ENCODE measurements at places on chromosomes 13 and 19.

DNA sequence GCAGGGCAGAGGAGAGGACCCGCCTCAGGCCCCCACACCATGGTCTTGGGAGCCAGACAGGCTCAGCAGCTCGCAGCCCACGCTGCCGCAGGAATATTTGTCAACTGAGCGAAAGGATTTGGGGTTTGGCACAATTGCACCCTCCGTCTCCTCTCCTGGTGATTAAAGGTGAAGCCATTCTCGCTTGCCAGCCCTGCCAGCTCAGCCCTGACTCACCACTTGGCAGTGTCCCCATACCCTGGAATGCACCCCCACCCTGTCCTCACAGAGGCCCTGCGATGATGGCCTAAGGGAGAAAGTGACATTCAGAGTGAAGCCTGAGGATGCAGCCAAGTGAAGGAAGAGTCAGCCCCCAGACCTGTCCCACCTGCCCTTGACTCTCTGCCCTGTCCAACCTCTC, 18.8 kb downstream of the CYTH2 start:
- DNase-seq: no peak

DNA sequence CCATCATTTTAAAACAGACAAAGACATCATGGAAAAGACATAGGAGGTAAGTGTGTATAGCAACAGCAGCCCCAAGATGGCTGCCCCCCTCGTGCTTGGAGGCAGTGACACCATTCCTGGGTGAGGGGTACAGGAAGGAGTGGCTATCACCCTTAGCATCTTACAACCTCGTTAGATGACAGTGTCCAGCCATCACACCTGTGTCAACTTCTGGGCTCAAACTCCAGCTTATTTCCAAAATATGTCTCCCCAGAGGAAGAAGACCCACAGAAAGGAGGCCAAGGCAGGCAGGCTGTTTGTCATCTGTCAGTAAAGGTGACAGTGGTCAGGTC, 27.5 kb downstream of the EPS15L1 start:
- no peak for DNase-seq

DNA sequence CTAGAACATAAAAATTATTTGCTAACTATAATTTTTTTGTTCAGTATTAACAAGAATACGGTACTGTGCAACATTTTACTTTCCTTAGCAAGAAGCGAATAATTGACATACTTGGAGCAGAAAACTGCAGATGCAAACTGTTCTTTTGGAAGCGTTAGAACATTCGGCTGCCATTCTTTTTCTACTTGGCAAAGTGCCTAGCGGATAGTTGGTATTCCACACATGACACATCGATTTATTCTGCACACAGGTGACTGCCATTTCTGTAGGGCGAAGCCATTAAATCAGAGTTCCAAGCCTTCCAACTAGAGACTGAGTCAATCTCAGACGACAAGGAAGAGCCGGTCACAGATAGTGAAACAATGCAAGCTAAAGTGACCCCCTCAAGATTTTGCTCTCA, 117.4 kb downstream of the TRPC4 start:
- no peak for DNase-seq

- no peak for DNase-seq
Observed at GRCh38 chr19:47778954-47779351, 450 bp downstream of the SELENOW start.

DNA sequence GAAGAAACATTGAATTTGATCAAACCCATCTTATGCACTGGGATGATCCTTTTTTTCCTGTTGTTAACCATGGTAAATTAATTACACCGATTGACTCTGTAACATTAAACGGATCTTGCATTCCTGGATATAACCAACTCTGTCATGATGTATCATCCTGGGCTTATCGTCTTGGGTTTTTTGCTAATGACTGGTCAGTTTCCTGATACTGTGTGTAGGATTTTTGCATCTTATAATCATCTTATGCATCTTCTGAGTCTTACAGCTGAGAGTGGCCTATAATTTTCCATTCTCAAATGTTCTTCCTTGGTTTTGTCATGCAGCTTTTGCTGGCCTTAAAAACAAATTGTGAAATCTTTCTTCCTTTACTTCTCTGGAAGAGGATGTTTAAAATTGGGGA, 12.8 kb downstream of the DCUN1D2 start:
- no peak for DNase-seq

DNA sequence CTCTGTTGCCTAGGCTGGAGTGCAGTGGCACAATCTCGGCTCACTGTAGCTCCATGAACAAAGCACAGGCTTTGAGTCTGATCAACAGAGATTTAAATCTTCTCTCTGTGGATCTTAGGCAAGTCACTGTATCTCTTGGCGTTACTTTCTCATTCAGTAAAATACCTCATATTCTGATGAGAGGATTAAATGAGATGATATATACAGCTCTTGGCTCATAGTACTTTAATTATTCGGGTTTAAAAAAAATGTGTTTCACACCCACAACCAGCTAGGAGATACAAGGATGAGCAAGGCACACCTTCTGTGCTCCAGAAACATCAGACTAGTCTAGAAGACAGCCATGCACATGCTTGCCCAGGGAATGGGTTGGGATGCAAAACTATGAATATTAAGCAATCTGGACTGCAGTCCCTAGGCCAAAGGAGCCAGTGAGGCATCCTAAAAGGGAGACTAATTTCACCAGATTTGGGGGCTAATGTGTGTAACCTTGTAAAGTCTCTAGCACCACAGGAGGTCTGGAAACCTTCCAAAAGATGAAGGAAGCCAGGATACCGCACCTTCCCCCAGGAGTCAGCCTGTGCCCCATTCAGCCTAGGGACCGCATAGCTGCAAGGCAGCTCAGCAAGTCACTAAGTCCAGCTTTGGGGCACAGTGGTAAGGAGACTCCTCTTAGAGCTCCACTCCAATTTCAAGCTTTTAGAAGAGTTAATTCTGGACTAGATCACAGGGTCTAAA, 2.5 kb downstream of the VPS36 start:
- no peak for DNase-seq

DNA sequence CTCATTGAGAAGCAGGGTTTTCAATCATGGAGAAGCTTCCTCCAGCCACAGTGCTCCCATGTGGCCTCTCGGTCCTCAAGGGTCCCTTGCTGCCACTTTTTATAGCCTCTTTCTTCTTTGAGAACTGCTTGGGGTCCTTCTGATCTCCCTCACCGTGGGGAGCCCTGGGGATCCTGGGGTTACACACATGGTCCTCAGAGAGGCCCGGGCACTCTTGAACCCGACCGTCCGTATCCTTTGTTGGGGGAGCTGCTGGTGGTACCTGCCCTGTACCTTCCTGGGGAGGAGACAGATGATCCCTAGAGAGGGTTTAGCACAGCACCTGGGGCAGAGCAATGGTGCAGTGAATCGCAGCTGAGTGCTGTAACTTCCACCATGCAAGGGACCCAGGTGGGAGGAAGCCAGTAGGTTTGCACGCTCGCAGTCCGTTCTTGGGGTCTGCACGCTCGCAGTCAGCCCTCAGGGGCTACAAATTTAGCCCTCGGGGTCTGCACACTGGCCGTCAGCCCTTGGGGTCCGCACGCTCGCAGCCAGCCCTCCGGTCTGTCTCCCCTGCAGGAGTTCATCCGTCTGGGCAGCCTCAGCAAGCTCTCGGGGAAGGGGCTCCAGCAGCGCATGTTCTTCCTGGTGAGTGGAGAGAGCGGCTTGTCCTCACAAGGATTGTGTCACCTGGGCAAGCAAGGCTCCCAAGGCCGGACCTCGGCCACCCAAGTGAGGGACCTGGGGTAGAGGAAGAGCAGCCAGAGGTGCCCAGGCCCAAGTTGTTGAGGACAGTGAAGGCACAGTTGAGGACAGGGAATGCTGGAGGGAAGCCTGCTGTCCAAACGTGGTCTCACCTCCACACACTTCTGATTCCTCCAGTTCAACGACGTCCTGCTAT, 138.4 kb downstream of the STK24 start:
- DNase-seq: no peak

GRCh38 chr13:28501547-28501946, 6.6 kb upstream of the FLT1 start:
- no peak for DNase-seq

- no peak for DNase-seq
Observed at GRCh38 chr13:78607409-78608251, 4.3 kb upstream of the POU4F1 start.

DNA sequence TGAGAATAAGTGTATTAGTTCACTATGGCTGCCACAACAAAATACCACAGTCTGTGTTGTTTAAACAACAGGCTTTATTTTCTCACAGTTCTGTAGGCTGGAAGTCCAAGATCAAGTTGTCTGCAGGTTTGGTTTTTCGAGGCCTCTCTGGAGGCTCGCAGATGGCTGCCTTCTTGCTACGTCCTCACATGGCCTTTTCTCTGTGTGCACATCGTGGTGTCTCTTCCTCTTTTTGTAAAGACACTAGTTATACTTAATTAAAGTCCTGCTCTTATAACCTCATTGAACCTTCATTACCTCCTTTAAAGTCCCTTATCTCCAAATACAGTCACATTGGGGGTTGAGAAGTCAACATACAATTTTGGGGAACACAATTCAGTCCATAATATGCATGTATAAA, 10.6 kb downstream of the CSNK1A1L start:
- no peak for DNase-seq

DNA sequence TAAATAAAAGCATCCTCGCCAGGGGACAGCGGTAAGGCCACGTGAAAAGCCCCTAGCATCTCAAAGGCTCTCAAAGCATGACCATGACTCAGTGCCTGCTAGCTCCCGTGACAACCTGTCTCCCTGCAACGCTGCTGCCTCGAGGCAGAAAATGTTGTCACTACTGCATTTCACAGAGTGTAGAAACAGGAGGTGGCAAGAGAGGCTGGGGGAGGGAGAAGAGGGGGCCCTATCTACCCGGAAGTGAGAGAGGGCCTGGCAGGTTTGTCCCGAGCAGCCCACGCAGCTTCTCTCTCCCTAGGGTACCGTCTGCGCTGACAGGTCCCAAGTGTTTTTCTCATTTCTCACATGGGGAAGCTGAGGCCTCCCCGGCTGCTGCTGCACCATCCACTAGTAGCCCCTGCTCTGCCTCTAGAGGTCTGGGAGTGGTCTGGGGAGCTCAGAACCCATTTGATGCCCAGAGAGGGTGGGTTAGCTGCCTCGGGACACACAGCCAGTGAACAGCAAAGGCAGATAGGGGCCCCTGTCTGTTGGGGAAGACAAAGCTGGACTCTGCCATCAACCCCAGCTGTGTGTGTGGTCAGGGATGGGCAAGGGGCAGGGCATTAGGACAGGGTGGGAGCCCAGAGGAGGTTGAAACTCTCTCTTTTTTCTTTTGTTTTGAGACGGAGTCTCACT, 3.7 kb downstream of the TINCR start:
- no peak for DNase-seq

DNA sequence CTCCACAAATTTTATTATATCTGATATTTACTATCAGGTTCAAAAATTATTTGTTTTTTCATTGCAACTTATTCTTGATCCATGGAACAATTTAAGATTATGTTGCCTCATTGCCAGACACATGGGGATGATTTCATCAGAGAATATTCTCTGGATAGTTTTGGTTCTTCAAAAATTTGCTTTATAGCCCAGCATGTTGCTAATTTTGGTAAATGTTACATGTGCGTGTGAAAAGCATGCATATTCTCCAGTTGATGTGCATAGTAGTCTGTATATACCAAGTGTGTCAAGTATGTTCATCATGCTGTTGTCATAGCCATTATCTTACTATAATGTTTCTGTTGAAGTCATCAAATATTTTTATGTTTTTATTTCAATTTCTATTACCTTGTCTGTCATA, 122.3 kb downstream of the RFC3 start:
- DNase-seq: no peak

- DNase-seq: no peak
Observed at GRCh38 chr19:44303976-44304568, 753 bp downstream of the ZNF235 start.

- DNase-seq: no peak
Observed at GRCh38 chr19:5700455-5701092, 10.5 kb downstream of the RPL36 start.

DNA sequence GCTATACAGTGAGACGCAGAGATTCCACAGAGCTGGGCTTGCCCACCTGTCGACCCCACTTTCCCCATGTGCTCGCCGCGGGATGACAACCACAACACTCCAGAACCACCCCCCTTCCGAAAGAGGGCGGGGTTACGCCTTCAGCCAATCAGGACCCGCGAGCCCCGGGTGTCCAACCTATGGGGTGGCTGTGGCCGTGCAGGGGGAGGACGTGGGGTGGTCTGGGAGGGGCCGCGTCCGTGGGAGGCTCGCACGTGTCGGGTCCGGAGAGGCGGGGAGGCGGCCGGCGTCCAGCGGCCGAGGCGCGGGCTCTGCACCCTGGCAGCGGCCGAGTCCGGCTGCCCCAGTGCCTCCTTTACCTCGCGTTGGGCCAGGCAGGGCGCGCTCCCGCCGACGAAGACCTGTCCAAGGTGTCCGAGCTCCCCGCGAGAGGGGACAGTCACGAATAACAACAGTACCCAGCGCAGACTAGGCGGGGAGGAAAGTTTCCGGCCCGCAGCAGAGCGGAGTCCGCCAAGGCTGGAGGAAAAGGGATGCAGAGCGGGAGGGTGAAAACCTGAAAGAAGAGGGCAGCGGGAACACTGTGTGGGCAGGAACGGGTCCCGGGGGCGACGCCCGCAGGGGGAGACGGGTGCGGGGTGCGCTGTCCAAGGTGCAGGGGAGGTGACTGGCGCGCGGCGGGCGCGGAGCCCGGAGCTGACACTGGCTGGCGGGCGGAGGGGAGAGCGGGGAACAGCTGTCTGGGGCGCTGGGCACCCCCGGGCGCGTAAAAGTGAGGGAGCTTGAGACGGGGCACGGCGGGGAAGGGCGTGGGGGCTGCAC, 911 bp downstream of the ENOX1 start:
- no peak for DNase-seq

DNA sequence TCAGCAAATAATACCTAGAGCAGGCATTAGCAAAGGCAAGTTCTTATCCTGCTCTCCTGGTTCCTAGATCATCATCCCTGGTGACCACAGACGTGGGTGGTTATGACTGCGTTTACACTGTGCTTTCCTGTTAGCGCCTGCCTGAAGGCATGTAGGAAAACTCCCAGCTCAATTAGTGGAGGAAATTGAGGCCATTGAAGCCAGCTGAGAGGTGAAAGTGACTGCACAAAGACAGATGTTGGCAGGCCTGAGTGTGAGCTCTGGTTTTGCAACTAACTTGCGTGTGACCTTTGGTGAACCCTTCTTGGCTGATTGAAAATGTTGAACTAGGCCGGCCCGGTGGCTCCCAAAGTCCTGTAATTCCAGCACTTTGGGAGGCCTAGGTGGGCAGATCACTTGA, 17.5 kb upstream of the NWD1 start:
- no peak for DNase-seq

DNA sequence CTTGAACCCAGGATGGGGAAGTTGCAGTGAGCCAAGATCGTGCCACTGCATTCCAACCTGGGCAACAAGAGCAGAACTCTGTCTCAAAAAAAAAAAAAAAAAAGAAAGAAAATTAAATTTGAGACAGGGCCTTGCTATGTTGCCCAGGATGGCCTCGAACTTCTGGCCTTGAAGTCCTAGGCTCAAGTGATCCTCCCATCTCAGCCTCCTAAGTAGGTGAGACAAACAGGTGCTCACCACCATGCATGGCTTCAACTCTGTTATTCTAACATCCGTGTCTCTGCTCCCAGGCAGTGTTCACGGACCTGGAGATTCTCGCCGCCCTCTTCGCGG, 40.3 kb downstream of the PDE4A start:
- DNase-seq: no peak

DNA sequence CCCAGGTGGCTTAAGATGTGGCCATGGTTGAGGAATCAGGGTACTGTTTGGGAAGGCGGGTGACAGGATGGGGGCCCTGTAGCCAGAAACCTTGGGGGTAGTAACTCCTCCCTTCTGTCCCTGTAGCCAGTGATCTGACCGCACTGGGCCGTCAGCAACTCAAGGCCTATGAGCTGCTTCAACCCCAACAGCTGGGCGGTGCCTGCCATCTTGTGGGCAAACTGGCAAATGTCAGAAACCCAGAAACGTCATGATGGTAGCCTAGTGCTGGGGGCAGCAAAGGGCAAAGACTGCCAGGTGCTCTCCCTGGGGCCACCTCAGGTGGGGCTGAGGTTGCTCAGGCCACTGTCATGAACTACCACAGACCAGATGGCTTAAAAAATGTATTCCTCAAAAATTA, 3.5 kb downstream of the COPE start:
- DNase-seq: no peak

All from KG1 (cell line).